IPS DF 6.9 (cell line): ENCODE measurements at places on chromosomes 11 and 22.

- no peak for DNase-seq
- no peaks in the 10 kb centered on the region; the same call in 1 of the 2 replicates for H3K4me1 ChIP-seq
- no peak overlapping the region for H3K4me3 ChIP-seq
- H3K27ac ChIP-seq, result no peak overlapping the region
- no peaks in the 10 kb centered on the region for H3K27me3 ChIP-seq
- H3K36me3 ChIP-seq, result no peaks in the 10 kb centered on the region
Measured at GRCh38 chr22:26894766-26895485, 237.5 kb downstream of the MIAT start.

DNA sequence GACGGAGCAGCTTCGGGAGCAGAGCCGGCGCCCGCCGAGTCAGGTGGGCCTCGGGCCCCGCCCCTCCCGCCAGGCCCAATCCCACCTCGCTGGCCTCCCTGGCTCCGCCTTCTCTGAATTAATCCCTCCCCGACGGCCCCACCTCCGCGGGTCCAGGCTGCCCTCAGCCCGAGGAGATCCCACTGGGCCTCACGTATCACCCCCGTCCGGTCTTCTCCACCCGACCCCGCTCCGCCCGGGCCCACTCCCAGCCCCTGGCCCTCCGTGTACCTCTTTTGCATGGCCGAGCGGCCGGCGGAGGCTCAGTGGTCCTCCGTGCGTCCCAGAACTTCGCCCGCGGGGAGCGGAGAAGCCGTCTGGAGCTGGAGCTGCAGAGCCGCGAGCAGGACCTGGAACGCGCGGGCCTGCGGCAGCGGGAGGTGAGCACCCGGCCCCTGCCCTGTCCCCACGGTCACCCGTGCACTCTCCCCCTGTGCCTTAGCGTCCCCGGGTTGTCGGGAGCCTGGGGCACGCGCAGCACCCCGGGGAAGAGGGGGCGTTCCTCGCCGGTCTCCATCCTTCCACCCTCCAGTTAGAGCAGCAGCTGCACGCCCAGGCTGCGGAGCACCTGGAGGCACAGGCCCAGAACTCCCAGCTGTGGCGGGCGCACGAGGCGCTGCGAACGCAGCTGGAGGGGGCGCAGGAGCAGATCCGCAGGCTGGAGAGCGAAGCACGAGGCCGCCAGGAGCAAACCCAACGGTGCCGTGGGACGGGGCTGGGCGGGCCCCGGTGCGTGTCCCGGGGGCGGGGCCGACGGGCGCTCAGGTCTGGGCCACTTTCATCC is 2.2 kb upstream of the CD151 start:
- peaks cover 6% of the 10 kb centered on the region; the same call in 1 of the 2 replicates for H3K27me3 ChIP-seq
- no peak overlapping the region for H3K27ac ChIP-seq
- peak overlapping the region; percentile 51; the same call in 1 of the 2 replicates for H3K4me3 ChIP-seq
- peaks cover 28% of the 10 kb centered on the region for H3K4me1 ChIP-seq
- no peak for DNase-seq

DNA sequence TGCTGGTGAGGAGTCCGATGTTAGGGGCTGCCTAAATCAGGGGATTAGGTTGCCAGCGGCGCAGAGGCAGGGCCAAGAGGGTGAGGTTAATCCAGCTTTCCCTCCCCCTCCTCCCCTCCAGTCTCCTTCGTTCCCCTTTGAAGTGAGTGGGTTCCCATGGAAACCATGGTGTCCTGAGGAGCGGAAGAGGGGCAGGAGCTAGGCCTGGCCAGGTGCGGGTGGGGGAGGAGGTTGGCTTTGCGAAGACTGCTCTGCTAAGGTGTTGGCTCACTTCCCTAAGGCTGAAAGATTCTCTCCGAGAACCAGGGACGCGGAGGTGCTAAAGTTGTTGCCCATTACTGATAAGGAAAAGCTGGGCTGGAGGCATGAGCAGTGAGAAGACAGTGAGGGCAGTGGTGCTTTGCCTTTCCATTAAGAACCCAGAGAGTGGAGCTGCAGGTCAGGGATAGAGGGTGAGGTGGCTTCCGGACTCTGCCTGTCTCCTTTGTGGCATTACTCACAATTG is 124.6 kb downstream of the FEZ1 start:
- DNase-seq, result peak; percentile 81
- no peaks in the 10 kb centered on the region for H3K36me3 ChIP-seq
- H3K4me3 ChIP-seq, result no peak overlapping the region; the same call in 1 of the 2 replicates

DNA sequence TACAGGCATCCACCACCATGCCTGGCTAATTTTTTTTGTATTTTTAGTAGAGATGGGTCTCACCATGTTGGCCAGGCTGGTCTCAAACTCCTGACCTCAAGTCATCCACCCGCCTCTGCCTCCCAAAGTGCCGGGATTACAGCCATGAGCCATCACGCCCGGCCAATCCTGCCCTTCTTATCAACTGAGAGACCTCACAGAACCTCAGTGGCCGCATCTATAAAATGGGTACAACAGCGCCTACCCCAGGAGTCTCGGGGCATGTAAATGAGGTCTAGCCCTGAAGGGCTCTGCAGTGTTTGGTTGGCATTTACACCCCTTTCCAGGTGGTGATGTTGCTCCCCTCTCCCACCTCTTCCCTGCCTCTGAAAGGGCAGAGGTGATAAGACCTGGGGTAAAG is 11.7 kb downstream of the SYNGR1 start:
- H3K36me3 ChIP-seq, result no peaks in the 10 kb centered on the region
- H3K4me1 ChIP-seq, result peaks cover 6% of the 10 kb centered on the region
- H3K27ac ChIP-seq, result no peak overlapping the region
- H3K27me3 ChIP-seq, result no peaks in the 10 kb centered on the region
- no peak overlapping the region for H3K4me3 ChIP-seq
- no peak for DNase-seq

DNA sequence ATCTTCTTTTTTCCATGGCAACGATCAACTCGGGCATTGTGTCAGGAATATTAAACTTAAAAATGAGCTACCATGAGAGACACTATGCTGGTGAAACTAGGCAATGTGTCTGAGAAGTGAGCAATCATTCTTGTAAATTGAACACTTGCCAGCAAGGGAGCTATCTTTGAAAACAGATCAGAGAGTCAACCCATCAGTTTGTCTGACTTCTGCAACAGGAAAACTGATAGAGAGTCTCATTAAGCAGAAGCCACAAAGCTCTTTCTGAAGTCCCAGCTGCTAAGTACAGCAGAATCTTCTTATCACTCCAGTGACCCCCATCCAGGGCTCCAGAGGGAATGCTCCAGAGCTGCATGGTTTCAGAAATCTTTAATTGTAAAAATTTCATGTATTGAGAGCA is 114.7 kb downstream of the MSANTD4 start:
- H3K27ac ChIP-seq, result no peak overlapping the region
- H3K4me3 ChIP-seq, result no peak overlapping the region
- no peaks in the 10 kb centered on the region for H3K36me3 ChIP-seq
- H3K27me3 ChIP-seq, result no peaks in the 10 kb centered on the region
- no peaks in the 10 kb centered on the region for H3K4me1 ChIP-seq

- no peaks in the 10 kb centered on the region for H3K36me3 ChIP-seq
- DNase-seq, result peak; percentile 48
- no peaks in the 10 kb centered on the region for H3K27me3 ChIP-seq
- no peak overlapping the region for H3K27ac ChIP-seq
Measured at GRCh38 chr11:9675691-9676090, 11.8 kb downstream of the SWAP70 start.

- no peaks in the 10 kb centered on the region for H3K27me3 ChIP-seq
- no peak for DNase-seq
- H3K36me3 ChIP-seq, result no peaks in the 10 kb centered on the region
- no peak overlapping the region for H3K27ac ChIP-seq
- H3K4me3 ChIP-seq, result no peak overlapping the region
Measured at GRCh38 chr22:26857169-26857568, 199.8 kb downstream of the MIAT start.

DNA sequence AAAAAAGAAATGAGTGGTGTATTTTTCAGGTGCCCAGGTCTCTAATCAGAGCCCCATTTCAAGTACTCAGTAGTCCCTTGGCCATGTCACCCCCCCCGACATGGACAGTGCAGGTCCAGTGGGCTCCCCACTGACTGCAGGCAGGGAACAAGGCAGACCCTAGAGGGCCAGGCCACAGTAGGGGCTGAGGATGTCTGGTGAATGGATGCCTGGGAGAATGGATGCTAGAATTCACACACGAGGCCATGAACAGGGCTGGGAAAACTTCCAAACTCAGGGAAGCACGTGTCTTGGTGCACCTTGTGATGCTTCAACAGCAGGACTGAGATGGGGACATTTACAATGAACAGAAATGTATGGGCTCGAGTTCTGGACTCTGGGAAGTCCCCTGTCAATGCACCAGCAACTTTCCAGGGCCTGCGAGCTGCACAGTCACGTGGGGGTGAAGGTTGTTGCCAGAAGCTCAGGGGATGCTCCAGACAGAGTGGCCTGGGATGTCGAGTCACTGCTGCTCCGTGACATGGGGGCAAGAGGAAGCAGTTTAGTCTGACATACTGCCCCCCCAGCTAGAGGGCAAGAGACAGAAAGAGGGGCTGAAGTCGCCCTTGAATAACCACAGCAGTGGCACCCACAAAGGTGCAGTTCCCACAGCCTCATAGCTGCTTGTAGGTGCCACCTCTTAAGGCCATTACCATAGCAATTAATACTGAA is 3.1 kb downstream of the APOBEC3G start:
- H3K4me1 ChIP-seq, result 0 out of 2 replicates have a peak, but pooled peaks cover 1% of the 10 kb centered on the region
- no peak overlapping the region for H3K27ac ChIP-seq
- H3K36me3 ChIP-seq, result no peaks in the 10 kb centered on the region
- H3K4me3 ChIP-seq, result no peak overlapping the region
- no peaks in the 10 kb centered on the region for H3K27me3 ChIP-seq
- no peak for DNase-seq

DNA sequence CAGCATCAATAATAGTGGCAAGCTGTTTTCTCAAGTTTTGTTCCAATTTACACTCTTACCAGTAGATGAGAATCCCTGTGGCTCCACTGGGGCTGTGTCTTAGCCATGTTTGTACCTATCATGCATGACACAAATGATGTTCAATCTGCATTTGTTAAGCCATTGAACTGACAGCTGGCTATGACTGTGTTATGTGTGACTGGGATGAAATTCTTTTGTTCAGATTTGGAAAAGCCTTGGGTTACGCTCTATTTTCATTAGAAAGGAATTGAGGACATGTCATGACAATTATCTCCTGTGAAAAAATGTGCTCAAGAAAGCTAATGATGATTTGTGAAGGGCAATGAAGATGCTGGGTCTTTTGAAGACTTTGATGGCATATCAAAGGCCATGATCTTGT is 201.8 kb upstream of the LARGE1 start:
- no peaks in the 10 kb centered on the region for H3K27me3 ChIP-seq
- H3K4me1 ChIP-seq, result no peaks in the 10 kb centered on the region
- H3K4me3 ChIP-seq, result no peak overlapping the region

- no peak overlapping the region for H3K27ac ChIP-seq
- no peaks in the 10 kb centered on the region for H3K36me3 ChIP-seq
- no peak overlapping the region for H3K4me3 ChIP-seq
Measured at GRCh38 chr11:3237119-3237518, 4.9 kb upstream of the MRGPRE start.

GRCh38 chr22:44274918-44275630 is 37.7 kb downstream of the SHISAL1 start:
- H3K4me1 ChIP-seq, result no peaks in the 10 kb centered on the region
- no peak for DNase-seq
- no peaks in the 10 kb centered on the region for H3K27me3 ChIP-seq
- H3K36me3 ChIP-seq, result no peaks in the 10 kb centered on the region
- no peak overlapping the region for H3K4me3 ChIP-seq

DNA sequence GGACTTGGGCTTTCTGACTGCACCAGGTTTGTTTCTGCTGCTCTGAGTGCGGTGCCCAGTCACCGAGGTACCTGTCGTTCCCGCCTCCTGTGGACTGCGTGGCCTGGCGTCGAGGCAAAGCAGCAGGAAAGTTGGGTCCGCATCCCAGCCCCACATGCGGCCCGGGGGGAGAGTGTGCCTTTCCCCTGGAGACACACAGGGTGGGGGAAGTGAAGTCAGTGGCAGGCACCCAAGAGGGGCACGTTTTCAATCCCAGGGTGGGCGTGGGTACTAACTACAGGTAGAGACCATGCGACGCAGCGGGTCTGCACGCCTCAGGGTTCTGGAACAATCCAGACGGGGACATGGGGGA is 25.3 kb upstream of the GRAMD4 start:
- no peaks in the 10 kb centered on the region for H3K36me3 ChIP-seq
- no peak for DNase-seq
- no peaks in the 10 kb centered on the region for H3K27me3 ChIP-seq

DNA sequence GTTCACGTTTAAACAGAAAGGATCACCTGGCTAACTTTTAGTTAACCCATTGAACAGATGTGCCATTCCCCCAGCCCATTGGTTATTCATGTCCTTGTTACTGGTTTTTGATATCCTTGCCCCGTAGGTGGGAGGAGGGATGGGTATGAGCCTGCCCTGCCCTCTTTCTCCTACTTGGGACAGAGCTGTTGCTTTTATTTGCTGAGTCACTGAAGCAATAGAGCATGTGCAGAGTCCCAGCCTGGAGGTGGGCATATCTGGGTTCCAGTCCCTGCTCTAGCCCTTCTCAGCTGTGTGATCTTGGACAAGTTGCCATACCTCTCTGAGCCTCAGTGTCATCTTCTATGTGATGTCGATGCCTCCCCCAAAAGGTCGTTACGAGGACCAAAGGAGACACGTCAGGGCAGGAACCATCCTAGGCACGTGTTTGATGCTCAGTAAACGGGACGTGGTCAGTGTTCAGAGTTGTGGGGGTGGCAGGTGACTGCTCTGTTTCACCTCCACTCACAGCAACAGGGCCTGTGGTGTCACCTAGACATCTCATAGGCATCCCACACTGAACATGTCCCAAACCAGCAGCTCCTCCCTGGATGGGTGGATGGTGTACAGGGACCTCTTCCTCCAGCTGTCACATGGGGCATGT is 61.0 kb downstream of the BMAL1 start:
- H3K36me3 ChIP-seq, result no peaks in the 10 kb centered on the region
- H3K4me3 ChIP-seq, result no peak overlapping the region
- no peak overlapping the region for H3K27ac ChIP-seq
- H3K4me1 ChIP-seq, result no peaks in the 10 kb centered on the region
- H3K27me3 ChIP-seq, result no peaks in the 10 kb centered on the region

GRCh38 chr11:67561971-67562619 is 21.5 kb upstream of the GSTP1 start:
- DNase-seq, result no peak
- no peak overlapping the region for H3K4me3 ChIP-seq
- H3K27ac ChIP-seq, result no peak overlapping the region
- H3K4me1 ChIP-seq, result no peaks in the 10 kb centered on the region
- no peaks in the 10 kb centered on the region for H3K36me3 ChIP-seq

- no peaks in the 10 kb centered on the region for H3K27me3 ChIP-seq
- no peak for DNase-seq
- no peak overlapping the region for H3K4me3 ChIP-seq
- H3K27ac ChIP-seq, result no peak overlapping the region
Measured at GRCh38 chr11:20511982-20512381, 87.4 kb upstream of the SLC6A5 start.

DNA sequence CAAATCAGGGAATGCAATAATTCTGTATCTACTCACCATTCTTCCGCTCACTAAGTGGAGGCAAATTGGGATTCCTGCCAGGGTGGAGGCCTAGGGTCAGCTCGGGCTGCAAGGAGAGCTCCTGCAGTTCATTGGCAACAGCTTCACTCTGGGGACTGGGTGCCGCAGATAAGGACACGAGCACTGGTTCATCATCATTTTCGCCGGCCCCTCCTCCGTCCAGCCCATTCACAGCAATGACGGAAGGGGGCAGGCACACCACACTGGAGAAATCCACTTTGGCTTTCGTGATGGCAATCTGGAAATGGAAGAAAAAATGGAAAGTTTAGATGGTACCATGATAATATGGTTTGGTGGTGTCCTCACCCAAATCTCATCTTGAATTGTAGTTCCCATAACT is 84.4 kb downstream of the MRTFA start:
- no peaks in the 10 kb centered on the region; the same call in 1 of the 2 replicates for H3K36me3 ChIP-seq
- H3K4me3 ChIP-seq, result no peak overlapping the region
- H3K27ac ChIP-seq, result no peak overlapping the region
- H3K27me3 ChIP-seq, result no peaks in the 10 kb centered on the region
